Inflammatory macrophage treated with lipopolysaccharide for 1 hour (primary cell): ENCODE measurements at places on chromosomes 16 and 17.

- no peak for DNase-seq
Measured at GRCh38 chr16:17345043-17345442, 125.7 kb downstream of the XYLT1 start.

- no peak for DNase-seq
Measured at GRCh38 chr16:57611706-57612105, 16.7 kb upstream of the ADGRG1 start.

GRCh38 chr16:52578007-52578828, 31.3 kb upstream of the TOX3 start:
- DNase-seq: no peak

GRCh38 chr17:12282056-12282455, 261.4 kb downstream of the MAP2K4 start:
- no peak for DNase-seq

DNA sequence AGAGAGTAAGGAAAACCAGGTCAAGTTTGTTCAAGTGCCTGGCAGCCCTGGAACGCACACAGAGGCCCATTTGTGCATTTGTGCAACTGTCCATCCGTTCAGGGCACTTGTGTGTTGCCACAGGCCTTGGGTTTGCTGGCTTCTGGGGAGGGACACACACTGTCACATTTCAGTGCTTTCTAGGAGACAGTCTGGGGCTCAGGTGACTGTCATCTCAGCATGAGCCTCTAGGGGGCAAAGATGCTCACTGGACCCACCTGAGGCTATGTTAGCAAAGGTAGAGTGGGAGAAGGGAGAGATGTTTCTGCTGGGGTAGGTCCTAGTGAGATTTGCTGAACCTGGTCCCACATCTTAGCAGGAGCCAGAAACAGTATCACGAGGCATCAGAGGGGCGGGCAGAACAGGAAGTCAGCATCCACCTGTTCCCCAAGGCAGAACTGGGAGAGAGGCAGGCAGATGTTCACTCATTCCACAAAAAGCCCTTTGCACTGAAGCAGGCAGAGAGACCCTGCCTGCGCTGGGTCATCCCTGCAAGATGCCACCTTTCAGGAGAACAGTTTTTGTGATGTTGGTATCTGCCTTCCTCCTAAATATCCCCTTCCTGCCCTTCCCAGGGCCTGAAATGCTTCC, 48.5 kb downstream of the RAI1 start:
- DNase-seq: no peak

DNA sequence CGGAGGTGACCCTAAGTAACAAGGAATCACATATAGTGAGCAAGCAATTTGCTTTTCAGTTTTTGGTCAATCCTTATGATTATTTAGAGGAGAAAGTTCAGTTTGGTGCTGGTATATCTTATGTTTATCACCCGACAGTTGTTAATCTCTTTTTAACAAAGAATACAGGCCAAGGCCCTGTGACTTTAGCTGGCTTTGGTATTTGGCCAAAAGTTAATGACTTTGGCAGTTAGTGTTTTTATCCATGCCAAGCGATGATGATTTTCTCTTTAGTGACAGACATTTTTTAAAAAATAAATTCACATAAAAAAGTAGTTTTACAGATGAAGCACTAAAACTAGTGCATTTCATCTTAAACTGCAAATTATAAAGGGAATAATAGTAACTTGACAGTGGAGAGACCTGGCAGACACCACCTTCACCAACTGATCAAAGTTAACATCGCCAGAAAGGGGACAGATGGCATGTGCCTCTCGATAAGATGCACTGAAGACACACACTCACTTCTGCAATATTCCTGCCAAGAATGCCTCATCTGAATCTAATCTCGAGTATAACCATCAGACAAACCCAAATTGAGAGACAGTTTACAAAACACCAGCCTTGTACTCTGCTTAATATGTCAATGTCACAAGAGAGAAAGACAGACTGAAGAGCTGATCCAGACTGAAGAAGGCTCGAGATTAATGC, 6.9 kb downstream of the DEXI start:
- no peak for DNase-seq

GRCh38 chr16:19672378-19672777, 45.6 kb downstream of the KNOP1 start:
- DNase-seq: no peak

DNA sequence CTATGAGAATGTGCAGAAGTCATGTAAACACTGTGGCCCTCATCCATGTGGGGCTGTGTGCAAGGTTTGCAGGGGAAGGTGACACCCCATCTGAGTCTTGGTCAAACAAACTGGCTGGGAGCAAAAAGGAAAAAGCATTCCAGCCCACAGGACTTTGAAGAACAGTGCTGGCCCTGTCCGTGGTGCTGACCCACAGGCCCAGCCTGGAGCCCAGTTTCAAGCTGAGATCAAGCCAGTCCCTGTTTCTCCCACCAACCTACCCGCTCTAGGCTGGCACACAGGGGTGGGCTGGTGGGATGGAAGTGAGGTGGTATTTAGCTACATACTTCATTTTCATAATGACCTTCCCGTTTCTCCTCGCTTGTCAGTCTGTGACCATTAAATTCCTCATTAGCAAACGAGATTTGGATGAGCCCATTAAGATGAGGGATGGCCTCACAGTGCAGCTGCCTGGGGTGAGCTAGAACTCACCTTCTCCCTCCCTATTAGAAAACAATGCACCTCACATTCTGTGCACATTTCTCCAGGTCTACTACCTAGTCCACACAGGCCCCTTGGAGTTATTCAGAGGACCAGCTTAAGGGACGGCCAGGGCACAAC, 12.6 kb upstream of the RPL38 start:
- no peak for DNase-seq

DNA sequence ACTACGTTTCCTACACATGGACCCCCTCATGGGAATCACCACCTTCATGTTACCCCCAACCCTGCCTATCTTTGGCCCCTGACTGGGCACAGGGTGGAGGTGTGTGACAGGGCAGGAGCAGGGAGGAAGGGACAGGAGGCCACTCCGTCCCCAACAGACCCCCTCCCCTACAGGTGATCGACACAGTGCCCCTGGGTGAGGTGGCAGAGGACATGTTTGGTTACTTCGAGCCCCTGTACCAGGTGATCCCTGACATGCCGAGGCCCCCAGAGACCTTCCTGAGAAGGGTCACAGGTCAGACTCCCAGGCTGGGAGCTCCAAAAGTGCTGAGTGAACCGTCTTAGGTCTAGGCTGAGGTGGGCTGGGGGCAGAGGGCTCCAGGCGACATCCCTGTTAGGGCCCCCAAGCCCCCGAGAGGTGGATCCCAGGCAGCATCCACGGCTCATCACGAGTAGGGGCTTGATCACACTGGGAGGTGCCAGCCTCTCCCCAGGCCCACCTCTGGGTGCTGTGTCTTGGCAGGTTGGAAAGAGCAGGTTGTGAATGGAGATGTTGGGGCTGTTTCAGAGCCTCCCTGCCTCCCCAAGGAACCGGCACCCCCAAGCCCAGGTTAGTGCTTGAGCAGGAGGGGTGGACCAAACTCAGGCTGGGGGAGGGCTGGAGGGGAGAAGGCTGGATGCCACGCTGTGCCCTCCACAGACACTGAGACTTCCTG, 1.5 kb downstream of the ACBD4 start:
- no peak for DNase-seq

GRCh38 chr17:55093353-55093752, 124.8 kb downstream of the STXBP4 start:
- DNase-seq: no peak

- DNase-seq: peak; percentile 65
Measured at GRCh38 chr17:74520016-74520434, 11.2 kb downstream of the CD300LB start.

DNA sequence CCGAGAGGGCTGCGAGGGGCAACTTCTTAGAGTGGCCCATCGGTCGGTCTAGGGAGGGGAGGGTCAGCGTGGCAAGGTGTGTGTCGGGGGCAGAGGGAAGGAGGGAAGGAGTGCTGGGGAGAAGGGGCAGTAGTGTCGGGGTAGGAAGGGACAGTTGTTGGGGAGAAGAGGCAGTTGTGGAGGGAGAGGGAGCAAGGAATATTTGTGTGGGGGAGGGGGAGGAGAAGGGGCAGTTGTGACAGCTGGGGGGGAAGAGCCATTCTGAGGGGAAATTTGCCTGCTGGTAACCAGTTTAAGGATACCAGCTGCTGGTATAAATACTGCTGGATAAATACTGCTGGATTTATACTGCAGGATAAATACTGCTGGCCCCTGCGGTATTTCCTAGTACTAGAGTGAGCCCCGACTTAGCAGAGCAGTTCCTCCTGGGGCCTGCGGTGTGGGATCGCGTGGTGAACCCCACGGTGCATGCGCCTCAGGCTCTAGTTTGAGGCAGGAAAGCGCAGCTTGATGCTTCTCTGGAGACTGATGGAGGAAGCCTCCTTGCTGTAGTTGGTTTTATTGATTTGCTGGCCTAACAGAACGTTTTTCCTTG, 309 bp downstream of the DNAH2 start:
- DNase-seq: peak; percentile 37

DNA sequence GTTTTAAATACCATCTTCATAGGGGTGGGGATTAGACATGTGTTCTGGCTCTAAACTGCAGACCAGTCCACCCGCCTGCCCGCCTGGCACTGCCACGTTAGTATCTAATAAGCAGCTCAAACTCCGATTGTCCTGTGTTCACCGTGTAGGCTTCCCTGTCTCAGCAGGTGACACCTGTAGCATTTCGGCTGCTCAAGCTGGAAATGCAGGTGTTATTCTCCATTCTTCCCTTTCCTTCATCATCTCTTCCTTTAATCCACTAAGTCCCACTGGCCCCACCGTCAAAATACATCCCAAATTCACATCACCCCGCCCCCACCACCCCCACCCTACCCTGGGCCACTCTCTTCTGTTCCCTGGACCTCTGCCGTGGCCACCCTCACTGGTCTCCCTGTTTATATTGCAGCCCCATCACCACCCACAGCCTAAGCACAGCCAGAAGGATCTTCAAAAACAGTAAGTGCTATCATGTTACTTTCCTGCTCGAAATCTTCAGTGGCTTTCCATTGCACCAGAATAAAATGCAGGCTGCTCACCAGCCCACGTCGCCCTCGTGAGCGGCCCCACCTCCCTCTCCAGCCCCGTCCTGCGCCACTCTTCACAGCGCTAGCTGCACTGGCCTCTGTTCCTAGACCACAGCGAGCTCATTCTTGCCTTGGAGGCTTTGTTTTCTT, 65.1 kb downstream of the RTN4RL1 start:
- no peak for DNase-seq

- no peak for DNase-seq
Measured at GRCh38 chr16:63082101-63082500, 1045.9 kb upstream of the CDH8 start.

- no peak for DNase-seq
Measured at GRCh38 chr16:50884066-50884860, 142.4 kb downstream of the CYLD start.

- DNase-seq: no peak
Measured at GRCh38 chr17:38451030-38451839, 23.0 kb downstream of the ARHGAP23 start.

DNA sequence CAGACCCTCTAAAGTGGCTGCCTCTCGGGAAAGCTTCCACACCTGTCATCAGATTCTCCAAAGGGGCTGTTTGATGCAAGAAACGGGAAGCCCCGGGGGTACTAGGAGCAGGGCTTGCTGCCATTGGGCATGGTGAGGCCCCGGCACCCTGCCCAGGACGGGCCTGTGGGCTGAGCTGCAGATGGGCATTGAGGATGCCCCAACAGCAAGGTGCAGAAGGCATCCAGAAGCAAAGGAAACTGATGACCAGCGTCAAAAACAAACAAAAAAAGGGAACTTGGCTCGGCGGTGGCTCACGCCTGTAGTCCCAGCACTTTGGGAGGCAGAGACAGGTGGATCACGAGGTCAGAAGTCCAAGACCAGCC, 1.5 kb upstream of the LIMD2 start:
- peak; percentile 1 for DNase-seq

- DNase-seq: no peak
Measured at GRCh38 chr16:53457670-53458069, 23.4 kb downstream of the RBL2 start.

GRCh38 chr16:55444754-55445485, 34.1 kb upstream of the MMP2 start:
- peak; percentile 98 for DNase-seq

GRCh38 chr17:2613089-2613808, 19.8 kb downstream of the PAFAH1B1 start:
- no peak for DNase-seq
